CD4-positive, alpha-beta T cell (primary cell): ENCODE measurements at places on chromosomes 3 and 15.

DNA sequence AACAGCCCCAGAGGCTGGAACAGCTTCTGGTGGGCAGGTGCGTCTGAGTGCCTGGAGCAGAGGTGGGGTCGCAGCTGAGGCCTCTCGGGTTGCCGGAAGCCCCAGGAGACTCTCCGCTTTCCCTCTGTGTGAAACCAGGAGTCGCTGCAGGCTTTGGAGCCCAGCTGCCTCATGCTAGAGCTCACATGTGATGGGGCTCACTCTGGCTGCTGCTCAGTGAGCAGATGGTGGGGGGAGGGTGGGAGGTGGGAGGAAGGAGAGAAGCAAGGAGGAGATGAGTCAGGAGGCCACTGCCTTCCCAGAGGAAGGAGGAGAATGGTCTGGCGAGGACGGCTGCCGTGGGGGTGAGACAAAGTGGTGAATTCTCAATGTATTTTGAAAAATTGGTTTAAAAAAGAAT, 290.1 kb upstream of the CHRNA7 start:
- DNase-seq = no peak

GRCh38 chr3:65078748-65079147, 390.9 kb upstream of the ADAMTS9 start:
- DNase-seq = no peak

- DNase-seq = no peak
Measured at GRCh38 chr15:76333309-76333708, 3.3 kb upstream of the ISL2 start.

GRCh38 chr3:35946121-35946853, 307.0 kb downstream of the ARPP21 start:
- no peak for DNase-seq

GRCh38 chr3:128068156-128068620, 16.0 kb downstream of the SEC61A1 start:
- DNase-seq = no peak

GRCh38 chr3:108448593-108448992, 61.8 kb downstream of the MYH15 start:
- no peak for DNase-seq
